ENCODE measurements at places on chromosomes 5 and 9.

GRCh38 chr5:109829331-109829730 is 139.6 kb downstream of the MAN2A1 start:
- no peak for DNase-seq

DNA sequence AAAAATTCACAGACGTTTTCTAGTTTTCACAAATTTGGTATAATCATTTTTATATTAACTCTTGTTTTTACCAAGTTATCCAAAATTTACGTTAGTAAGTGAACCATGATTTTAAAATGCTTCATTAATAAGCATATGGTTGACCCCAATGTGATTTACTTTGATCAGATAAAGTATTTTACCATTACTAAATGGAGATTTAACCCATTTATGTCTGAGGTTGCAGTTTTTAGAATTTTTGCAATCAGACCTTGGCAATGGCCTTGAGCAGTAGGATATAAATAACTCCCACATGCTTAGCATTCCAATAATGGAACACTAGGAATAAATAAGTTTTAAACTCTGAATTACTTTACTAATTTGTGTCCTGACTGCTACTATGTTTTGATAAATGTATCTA is 84.6 kb downstream of the NDUFS4 start:
- no peak for DNase-seq

- no peak for DNase-seq
Observed at GRCh38 chr9:16100537-16101091, 547.8 kb downstream of the CCDC171 start.

DNA sequence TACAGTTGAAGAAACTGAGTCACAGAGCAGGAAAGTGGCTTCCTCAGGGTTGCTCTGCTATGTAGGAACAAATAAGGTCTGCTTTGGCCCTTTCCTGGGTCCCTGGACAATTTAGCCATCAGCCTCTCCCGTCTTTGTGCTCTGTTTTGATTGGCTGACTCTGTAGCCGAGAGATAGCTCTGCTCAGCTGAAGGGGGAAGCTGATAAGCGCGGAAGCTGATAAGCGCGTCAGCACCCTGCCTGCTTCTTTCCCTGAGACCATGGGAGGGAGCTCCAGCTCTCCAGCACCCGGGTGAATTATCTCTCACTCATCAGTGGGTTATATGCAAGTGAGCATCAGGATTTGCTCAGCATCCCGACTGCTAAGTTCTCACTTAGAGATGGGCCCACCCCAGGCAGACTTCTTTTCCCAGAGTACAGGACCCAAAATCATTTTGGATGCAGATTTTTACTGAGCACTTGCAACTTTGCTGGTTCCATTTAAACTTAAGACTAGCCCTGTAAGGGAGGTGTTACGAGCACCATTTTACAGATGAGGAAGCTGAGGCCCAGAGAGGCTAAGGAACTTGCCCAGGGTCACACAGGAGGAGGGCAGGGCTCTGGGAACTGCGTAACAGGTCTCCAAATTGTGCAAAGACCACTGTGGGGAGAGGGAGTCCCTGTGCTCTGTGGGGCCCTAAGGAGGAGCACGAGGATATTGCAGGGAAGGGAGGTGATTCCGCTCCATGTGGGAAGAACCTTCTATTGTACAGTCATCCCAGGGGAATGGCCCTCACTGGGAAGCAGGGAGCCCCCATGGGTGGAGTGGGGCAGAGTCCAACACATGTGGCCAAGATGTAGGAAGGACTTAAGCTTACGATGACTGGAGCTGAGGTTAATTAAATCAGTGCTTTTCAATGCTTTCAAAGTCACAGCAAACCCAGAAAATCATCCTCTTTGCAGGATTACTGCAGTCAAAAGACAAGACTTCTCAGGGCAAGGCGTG is 83.7 kb upstream of the ORM1 start:
- DNase-seq, result no peak

DNA sequence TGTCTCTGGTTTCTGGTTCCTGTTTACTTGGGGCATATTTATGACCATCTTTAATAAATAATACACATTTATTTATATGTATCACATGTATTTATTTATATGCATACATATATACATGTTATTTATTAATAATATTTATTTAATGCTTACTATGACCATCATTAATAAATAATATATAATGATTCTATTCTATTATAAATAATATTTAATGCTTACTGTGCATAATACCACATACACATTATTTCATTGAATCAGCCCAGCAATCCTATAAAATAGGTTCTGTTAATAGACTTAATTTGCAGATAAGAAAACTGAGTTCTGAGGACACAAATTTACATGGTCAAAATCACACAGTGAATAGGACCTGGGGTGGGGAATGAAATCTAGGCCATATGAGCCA is 24.2 kb downstream of the ACTBL2 start:
- no peak for DNase-seq

- no peak for DNase-seq
Observed at GRCh38 chr5:95153511-95153910, 131.4 kb downstream of the MCTP1 start.

GRCh38 chr9:110926828-110927487 is 111.3 kb downstream of the LPAR1 start:
- no peak for DNase-seq

DNA sequence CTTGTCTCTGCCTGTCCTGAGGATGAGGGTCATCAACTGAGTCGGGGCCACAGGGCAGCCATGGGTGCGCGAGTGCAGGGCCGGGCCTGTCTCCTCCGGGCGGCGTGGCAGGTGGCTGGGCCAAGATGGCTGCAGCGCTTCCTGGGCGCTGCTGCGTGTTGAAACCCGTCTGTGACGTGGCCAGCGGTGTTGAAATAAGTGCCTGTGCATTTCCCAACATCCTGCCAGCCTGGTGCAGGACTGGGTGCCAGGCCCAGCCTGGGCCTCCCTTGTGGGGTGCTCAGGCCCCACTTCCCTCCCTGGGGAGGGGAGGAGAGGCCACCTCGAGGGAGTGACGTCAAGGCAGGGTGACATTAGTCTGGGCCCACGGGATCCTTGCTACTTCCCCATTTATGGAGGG is 45.5 kb downstream of the RXRA start:
- DNase-seq, result no peak
